Activated CD8-positive, alpha-beta T cell treated with anti-CD3 and anti-CD28 coated beads for 36 hours (primary cell): ENCODE measurements at places on chromosomes 13 and 19. TPM values are rescaled to one million over a fixed set of nuclear protein-coding genes. Genes with fewer than 3 reads are reported as not detected.

GRCh38 chr19:6263735-6264444 lies 15.9 kb downstream of the MLLT1 start:
- DNase-seq = no peak

GRCh38 chr19:45253396-45254027 lies 2.4 kb downstream of the MARK4 start:
- peak; percentile 34 for DNase-seq

DNA sequence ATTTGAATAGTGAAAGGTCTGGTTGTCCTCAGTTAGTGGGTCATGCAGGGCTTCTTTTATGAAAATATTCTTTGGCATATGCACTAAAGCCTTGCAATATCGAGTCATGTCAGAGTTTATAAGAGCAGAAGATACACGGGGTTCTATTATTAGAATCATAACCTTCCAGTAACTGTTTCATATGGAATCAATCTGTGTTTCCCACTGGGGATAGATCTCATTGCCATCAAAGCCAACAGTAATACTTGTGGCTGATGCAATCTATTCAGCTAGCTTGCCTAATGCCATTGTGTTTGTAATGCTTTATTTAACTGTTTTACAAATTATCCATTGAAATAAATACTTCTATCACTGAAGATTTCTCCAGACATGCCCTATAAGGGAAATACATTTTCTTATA lies 746.9 kb upstream of the PCDH9 start:
- DNase-seq = no peak

DNA sequence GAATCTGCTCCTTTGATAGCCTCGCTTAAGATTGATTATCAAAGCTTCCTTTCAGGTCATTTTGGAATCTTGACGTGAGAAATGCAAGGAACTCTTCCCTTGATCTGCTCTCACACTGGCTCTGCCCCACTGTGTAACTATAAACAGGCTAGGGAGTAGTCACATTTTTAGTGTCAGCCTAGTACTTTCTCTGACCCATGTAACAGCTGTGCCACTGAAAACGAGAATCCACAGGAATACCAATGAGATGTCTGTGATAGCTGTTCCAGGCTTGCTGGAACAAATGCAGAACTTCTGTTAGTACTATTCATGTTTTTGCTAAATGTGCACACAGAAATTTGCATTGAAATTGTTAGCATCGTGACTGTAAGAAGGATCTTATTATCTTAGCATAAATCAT lies 221.3 kb downstream of the MYO16 start:
- no peak for DNase-seq

- no peak for DNase-seq
Observed at GRCh38 chr19:35740108-35740422, 2.2 kb downstream of the IGFLR1 start.

GRCh38 chr19:28936001-28936400 lies 276.9 kb downstream of the UQCRFS1 start:
- DNase-seq = no peak

- peak; percentile 99 for DNase-seq
Observed at GRCh38 chr19:39480337-39481228, at the start of gene TIMM50. TSS of gene TIMM50 (plus strand) at chr19:39480838. CDS start at chr19:39480854, 16 bp downstream.

- DNase-seq = no peak
Observed at GRCh38 chr19:23882493-23882892, 32.2 kb upstream of the ZNF726 start.

DNA sequence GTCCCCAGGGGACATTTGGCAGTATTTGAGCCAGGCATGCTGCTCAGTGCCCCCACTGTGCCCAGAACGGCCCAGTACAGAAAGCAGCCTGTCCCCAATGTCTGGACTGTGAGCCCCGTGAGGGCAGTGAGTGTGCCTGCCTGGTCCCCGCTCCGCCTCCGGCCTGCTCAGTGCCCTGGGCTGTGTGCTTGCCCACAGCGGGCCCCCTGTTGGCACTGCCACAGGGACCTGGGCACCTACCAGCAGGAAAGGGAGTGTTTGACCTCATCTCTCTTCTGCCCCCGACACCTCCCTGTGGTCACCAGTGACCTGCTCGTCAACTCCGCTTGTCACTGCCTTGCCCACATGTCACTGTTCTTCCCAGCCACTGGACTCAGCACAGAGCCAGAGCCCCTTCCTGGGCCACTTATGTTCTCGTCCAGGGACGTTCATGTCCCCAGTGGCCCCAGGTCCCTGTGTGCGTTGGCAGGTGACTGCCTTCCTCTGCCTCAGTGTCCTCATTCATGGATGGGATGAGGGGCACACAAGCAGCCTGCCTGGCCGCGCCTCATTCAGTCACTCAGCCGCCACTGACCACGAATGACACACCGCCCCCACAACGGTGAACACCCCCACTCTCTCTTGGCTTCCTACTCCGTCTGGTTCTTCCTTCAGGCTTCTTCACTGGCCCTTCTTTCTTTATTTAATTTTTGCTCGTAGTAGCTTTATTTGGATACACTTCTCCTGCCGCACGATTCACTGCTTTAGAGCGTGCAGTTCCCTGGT lies 2.8 kb downstream of the FZR1 start:
- peak; percentile 39 for DNase-seq

- no peak for DNase-seq
Observed at GRCh38 chr19:2424686-2425621, 2.4 kb downstream of the TIMM13 start.

DNA sequence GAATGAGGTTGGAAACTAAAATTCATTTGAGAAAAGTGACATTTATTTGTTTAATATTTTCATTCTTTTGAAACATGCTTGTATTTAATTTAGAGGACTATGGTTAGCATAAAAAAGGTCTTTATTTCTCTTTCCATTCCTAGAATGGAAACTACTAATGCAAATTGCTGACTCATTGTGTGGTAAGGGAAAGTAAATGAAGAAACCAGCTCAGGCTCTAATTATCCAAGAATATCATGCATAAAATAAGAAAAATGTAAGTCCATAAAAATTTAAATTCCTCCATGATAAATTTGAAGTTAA lies 777.0 kb upstream of the SLITRK1 start:
- DNase-seq = no peak

DNA sequence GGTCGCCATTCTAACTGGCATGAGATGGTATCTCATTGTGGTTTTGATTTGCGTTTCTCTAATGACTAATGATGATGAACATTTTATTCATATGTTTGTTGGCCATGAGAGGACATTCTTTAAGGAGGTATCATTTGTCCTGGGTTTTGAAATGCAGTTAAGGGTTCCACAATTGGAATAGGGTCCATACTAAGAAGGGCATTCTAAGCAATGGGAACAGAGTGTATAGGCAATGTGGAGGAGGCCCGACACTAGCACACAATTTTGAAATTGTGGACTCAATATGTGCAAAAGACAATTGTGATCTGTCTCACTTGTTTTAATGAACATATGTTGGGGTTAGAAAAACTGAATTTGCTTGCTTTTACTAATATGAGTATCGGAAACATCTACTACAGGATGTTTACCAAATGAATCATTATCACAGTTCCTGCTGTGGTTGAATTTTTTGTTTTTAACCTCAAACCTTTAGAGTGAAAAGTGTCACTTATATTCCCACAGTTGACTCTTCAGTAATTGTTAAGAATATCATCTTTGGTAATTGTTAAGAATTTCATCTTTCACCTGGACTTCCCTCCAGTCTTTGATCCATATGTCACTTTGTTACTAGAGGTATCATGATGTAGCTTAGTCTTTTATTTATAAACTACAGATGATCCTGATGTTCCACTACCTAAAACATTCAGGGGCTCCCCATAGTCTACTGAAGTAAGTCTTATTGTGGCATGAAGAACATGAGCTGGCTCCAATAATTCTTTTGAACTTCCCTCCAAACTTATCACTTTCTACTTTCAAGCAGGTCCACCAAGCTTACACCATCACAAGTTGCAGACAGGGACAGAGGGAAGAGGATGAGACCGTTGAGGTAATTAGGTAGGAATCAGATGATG lies 109.7 kb upstream of the KLF12 start:
- no peak for DNase-seq

DNA sequence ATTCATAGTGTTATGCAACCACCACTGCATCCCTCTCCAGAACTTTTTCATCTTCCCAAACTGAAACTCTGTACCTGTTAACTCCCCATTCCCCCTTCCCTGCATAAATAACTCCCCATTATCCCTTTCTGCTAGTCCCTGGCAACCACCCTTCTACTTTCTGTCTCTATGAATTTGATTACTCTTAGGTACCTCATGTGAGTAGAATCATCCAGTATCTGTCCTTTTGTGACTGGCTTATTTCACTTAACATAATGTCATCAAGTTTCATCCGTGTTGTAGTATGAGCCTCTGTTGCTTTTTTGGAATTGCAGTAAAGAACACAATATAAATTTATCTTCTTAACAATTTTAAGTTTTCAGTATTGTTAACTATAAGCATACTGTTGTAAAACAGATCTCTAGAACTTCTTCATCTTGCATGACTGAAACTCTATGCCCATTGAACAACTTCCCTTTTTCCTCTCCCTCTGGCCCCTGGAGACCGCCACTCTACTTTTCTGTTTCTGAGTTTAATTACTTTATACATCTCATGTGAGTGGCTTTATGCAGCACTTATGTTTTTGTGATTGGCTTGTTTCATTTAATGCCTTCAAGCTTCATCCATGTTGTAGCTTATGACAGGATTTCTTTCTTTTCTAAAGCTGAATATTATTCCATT lies 87.3 kb upstream of the ABCC4 start:
- no peak for DNase-seq

GRCh38 chr13:37357548-37357947 lies 241.0 kb downstream of the POSTN start:
- no peak for DNase-seq

- no peak for DNase-seq
Observed at GRCh38 chr19:43101950-43102349, 19.4 kb upstream of the PSG2 start.

- DNase-seq = no peak
Observed at GRCh38 chr13:20206065-20206697, 13.4 kb upstream of the GJB2 start.

- no peak for DNase-seq
Observed at GRCh38 chr13:82898586-82898985, 983.7 kb downstream of the SLITRK1 start.

DNA sequence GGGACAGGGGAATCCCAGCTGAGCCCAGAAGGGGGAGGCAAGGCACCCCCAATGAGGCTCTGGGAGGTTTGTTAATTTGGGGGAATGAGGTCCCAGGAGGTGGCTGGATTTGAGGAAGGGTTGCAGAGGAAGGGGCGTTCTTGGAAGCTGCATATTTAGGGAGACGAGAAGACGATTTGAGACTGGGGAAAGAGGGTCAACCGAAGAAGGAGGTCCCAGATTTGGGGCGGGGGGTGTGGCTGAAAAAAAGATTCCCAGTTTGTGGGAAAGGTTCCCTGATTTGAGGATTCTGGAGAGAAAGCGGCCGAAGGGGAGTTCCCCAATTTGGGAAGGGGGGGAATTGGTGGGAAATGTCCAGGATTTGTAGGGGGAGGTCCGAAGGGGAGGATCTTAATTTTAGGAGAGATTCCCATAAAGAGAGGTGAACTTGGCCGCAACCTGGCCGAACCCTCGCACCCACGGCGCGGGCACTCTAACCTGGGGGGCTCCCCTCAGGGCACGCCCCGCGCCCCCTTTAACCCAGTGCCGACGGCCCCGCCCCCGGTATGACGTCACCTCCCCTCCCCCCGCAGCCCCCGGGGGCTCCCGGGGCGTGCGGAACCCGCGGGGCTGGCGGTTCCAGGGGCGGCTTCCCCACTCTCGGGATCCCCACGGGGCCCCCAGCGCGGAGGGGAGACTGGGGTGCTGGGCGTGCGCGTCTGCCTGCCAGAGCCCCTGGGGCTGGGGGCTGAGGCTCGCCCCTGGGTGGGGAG lies 1.2 kb downstream of the PTPRS start:
- no peak for DNase-seq

GRCh38 chr13:48563626-48564025 lies 30.7 kb upstream of the RCBTB2 start:
- DNase-seq = no peak

DNA sequence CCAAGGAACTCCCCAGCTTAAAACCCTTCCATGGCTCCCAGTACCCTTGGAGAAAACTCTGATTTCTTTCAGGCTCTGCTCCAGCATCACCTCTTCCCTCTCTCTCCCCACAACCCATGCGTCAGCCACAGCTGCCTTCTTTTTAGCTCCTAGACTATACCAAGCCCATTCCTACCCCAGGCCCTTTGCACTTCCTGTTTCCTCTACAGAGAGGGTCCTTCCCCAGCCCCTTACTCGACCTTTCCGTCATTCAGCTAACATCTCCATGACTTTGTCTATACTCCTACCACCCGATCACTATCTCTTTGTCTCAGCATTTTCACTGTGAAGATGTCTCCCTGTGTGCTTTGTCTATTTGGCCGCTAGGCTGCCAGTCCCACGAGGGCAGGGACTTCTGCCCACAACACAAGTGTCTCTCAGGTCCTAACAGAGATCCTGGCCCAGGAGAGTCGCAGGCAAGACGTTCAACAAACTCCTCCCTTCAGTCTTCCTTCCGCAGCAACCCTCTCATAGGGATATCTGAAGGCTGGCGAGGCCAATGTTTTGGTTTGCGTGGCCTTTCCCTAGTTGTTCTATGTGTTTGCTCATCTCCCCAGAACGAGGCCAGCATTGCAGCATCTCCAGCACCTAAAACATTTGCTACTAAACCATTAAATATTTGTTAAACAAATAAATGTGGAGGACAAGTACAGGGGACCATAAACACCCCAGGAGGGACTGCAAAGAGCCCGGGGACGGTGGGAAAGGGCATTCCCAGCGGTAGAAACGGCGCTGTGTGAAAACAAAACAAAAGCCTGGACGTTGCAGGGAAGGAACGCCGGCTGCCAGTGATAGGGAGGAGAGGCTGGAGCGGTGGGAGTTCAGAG lies 816 bp downstream of the CCNP start:
- DNase-seq = no peak

DNA sequence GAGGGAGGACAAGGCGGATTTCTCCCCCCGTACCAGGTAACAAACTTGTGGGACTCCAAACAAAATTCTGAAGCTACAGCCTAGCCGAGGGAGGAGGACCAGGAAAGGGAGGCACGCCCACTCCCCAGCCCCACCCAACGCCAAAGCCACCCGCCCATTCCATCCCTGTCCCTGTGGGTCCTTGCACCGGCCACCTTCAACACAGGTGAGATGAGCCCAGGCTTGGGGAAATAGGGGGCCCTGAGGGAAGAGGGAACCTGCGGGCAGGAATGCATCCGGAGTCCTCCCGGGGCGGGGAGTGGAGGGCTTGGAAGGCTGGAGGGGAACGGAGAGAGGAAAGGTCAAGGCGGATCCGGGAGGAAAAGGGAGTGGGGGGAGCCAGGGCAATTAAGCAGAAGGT lies at the start of gene BEST2:
Gene BEST2, plus strand, starts transcription at position 157 of the 400 bp plus-strand sequence. CDS start 802 bp downstream, outside the sequence.
- DNase-seq = no peak

The NAPSA gene
- 18.3 TPM for total RNA-seq

The GNA15 gene
- total RNA-seq = 44.1 TPM

The CGB5 gene
- total RNA-seq = not detected

The EBI3 gene
- 7.2 TPM for total RNA-seq

The ZNF382 gene
- 10.8 TPM for total RNA-seq

The FPR1 gene
- not detected for total RNA-seq

The GPR183 gene
- 10.0 TPM for total RNA-seq

The PSG3 gene
- total RNA-seq = not detected

The DPY19L3 gene
- total RNA-seq = 12.4 TPM

The CEACAM3 gene
- total RNA-seq = not detected
